ENCODE measurements at places on chromosomes 1 and 21.

- no peak for DNase-seq
These were observed 40.9 kb downstream of the PLA2G4A start for GRCh38 chr1:186869526-186870228.

- no peak for DNase-seq
These were observed 2.4 kb downstream of the GUCA2A start for GRCh38 chr1:42162181-42162580.

DNA sequence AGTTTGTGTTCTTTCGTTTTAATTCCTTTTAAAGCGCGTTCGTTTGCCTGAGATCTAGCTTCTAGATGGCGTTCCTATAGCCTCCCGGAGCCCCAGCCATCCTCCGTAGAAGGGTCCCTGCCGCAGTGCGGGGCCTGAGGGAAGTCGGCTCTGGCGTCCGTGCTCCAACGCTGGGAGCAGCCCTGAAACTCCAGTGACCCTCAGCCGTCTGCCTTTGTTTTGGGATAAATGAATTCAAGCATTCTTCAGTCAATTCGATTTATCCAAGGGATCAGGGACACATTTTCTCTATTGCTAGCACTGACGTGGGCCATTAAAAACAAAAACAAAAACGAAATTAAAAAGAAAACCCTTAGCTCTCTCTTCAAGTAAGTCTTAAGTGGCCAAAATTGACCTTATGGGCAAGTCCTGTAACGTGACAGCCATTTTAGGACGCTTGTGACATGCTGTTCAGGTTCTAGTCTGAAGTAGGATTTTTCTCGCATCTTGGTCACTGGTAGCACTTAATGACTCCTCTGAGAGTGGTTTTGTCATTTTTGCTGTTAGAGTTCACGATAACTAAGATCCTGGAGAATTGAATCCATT lies 742 bp upstream of the HSPA13 start:
- no peak for DNase-seq

DNA sequence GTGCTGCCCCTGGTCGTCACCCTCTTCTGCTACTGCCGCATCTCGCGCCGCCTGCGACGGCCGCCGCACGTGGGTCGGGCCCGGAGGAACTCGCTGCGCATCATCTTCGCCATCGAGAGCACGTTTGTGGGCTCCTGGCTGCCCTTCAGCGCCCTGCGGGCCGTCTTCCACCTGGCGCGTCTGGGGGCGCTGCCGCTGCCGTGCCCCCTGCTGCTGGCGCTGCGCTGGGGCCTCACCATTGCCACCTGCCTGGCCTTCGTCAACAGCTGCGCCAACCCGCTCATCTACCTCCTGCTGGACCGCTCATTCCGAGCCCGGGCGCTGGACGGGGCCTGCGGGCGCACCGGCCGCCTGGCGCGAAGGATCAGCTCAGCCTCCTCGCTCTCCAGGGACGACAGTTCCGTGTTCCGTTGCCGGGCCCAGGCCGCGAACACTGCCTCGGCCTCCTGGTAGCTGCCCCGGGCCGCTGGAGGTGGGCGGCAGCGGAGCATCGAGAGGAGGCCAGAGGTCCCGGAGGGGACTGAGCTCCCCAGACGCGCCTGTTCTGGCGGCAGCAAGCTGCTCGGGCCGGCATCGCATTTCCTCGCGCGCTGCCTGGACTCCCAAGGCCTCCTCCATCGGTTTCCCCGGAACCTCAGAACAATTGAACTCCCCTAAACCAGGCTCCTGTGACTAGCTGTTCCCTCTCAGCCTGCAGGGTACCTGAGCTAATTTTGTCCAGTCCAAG lies 1.1 kb downstream of the GPR25 start:
- no peak for DNase-seq

DNA sequence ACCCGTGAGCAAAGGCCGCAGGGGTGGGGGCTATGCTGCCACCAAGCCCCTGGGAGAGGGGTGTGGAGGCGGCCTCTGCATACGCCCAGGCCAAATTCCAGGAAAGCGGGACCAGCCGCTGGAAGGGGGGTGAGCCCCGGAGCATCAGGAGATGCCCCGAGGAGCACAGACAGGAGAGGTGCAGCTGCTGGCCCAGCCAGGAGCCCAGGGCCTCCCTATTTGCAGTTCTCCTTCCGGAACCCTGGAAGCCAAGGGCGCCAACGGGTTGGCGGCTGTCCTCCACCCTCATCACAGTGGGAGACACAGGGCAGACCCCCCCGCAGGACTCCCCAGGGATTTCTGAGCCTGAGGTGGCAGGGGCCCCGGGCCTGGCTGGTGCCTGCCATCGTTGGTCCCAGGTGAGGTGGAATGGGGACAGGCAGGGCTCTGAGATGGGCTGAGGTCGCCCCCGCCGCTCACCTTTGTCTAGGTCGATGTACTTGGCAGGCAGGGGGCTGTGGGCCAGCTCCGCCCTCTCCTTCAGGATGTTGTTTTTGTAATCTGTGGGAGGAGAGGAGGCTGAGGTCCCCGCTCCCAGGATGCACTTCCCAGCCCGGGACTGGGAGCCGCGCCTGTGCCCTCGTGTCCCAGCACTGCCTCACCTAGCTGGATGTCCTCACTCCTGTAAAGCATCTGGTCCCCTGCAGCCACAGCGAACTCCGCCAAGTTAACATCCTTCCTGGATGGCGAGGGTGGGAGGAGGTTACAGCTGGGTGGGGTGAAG lies 4.4 kb upstream of the DVL1 start:
- no peak for DNase-seq

GRCh38 chr1:99700020-99700419 lies 54.1 kb downstream of the PALMD start:
- DNase-seq = no peak

DNA sequence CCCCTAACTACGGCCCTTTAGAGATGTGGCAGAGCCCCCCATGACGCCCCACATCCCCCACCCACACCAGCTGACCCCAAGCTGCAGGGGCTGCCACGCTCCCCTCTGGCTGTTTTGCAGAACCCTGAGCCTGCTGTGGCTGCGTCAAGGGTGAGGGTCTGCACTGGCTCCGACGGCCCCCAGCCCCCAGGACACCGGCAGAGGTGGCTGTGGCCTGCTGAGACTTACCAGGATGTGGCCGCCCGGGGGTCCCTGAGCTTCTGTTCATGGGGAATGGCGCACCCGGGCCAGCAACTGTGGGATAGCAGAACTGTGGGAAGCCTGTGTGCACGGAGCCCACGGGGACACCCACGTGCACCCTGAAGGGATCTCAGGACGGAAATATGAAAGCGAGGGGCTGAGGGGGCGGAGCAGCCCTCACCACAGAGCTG lies 12.8 kb upstream of the RNF223 start:
- DNase-seq = no peak

- DNase-seq = no peak
These were observed at the start of gene HIVEP3 for GRCh38 chr1:41918450-41919043. Gene HIVEP3 (minus strand): TSS chr1:41918922.

DNA sequence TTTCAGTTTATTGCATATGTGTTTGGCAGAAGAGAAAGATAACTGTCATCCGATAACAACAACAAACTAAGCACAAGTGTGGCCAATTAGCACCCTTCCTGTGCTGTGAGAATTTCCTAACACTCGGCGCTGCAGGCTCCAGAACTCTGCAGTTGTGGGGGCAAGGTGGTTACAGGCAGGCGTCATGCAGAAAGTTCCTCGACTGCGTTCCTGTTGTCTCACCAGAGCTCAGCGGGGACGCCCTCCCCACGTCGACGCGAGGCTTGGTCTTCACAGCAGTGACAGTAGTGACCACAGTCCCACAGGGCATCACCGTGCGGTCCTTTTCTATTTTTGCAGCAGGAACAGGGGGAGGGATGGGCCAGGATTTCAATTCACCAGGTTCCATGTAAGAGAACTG lies 27.6 kb upstream of the PRDM15 start:
- DNase-seq = no peak

- DNase-seq = no peak
These were observed 415.5 kb upstream of the ADAMTS5 start for GRCh38 chr21:27382404-27382803.

DNA sequence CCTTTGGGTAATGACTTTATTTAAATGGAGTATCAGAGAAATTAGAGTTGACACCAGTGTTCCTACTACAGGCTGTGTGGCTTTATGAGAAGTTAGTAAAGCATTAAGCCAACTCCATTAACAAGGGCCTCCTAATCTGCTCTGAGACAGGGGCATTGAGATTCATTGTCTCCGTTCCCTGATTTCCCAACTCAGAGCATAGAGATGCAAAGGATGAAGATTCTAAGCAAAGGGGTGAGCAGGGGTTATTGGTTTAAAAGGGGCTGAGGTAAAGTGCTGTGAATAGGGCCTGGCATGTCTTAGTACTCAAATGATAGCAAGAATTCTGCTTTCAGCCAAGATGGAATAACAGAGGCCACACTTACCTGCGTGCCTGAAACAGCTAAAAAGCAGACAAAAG lies 428.4 kb downstream of the PTPRU start:
- no peak for DNase-seq

GRCh38 chr1:79005945-79006344 lies 585 bp downstream of the ADGRL4 start:
- DNase-seq = no peak

DNA sequence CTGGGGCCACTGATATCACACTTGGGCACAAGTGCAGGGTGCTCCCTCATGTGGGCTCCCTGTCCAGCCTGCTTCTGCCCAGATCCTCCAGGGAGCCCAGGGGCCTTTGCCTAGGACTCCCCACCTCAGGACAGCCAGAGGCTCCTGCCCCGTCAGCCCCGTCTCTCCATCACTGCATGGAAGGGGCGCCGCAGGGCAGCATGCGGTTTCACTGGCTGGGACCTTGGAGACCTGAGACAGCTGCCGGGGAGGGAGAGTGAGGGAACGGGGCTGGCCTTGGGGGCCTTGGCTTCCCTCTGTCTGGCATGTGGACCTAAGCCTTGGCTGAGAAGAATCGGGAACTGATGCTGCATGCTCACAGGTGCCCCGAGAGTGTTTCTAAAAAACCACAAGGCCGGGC lies 46.5 kb downstream of the KCNAB2 start:
- no peak for DNase-seq

- no peak for DNase-seq
These were observed 8.6 kb downstream of the HJV start for GRCh38 chr1:146012703-146013558.

GRCh38 chr1:22053017-22053860 lies 730 bp downstream of the CDC42 start:
- peak; percentile 51 for DNase-seq

- no peak for DNase-seq
These were observed 136.8 kb downstream of the FOXD2 start for GRCh38 chr1:47574451-47575165.

GRCh38 chr1:243746751-243747150 lies 103.3 kb downstream of the AKT3 start:
- no peak for DNase-seq

DNA sequence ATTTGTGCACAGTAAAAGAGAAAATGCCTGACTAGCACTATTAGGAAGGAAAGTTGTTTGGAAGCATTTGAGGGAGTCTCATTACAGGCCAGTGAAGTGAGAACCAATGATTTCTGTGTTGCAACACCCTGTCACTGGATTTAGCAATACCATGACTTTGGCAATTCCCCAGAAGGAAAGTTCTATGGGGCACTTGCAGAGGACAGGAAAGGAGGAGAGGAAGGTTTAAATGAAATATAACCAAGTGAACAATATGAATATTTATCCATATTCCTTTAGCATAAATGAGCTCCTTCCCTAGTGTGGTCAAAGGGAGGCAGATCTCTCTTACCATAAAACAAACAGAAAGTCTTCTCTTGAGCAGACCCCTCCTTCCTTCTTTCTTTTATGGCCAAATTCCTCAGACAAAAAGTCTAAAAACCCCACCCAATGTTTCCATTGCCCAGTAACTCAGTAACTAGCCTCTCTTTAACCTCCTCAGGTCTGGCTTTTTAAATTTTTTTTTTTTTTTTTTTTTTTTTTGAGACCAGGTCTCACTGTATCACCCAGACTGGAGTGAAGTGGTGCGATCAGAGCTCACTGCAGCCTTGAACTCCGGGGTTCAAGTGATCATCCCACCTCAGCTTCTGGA lies 5.5 kb downstream of the TLR5 start:
- DNase-seq = no peak

DNA sequence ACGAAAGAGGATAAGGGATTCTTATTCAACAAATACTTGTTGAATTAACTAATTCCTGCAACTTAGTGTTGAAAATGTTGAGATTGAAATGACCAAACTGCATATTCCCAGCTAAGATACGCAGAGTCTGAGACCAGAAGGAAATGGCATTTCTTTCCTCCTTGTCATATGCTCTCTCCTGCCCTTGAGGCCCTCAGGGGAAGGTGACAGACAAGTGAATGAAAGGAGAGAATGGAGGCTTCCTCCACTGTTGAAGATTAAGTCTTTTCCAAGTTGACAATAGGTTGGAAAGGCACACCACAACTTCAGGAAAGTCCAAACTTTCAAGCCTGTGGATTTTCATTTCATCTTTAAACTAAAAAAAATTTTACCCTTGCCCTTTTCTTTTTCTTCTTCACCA lies 3.1 kb upstream of the ZNF697 start:
- DNase-seq = no peak

DNA sequence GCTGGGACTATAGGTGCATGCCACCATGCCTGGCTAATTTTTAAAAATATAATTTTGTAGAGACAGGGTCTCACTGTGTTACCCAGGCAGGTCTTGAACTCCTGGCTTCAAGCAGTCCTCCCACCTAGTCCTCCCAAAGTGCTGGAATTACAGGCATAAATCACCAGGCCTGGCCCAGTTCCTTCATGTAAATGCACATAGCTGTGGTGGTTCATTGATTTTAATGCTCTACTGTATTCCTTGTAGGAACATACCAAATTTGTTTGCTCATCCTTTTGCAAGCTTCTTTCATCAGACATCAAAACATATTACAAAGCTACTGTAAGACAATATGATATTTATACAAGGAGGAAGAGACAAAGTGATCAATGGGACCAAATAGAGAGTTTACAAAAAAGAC lies 237.5 kb upstream of the ESRRG start:
- no peak for DNase-seq

- DNase-seq = no peak
These were observed 151.8 kb upstream of the B3GALT2 start for GRCh38 chr1:193338194-193338593.

- DNase-seq = no peak
These were observed 100.4 kb downstream of the PSMG1 start for GRCh38 chr21:39082656-39083376.
